Activated effector memory CD4-positive, alpha-beta T cell treated with anti-CD3 and anti-CD28 coated beads, Interleukin-2, amount 50 U/mL, for 16 hours (primary cell): ENCODE measurements at places on chromosomes 7 and 10.

GRCh38 chr10:113480851-113481502, 71.9 kb upstream of the HABP2 start:
- no peak for DNase-seq

GRCh38 chr7:44216521-44217222, 15.9 kb downstream of the YKT6 start:
- no peak for DNase-seq

GRCh38 chr10:50470798-50471582, 152.8 kb downstream of the SGMS1 start:
- no peak for DNase-seq

GRCh38 chr7:8254215-8254614, 7.8 kb downstream of the ICA1 start:
- no peak for DNase-seq

DNA sequence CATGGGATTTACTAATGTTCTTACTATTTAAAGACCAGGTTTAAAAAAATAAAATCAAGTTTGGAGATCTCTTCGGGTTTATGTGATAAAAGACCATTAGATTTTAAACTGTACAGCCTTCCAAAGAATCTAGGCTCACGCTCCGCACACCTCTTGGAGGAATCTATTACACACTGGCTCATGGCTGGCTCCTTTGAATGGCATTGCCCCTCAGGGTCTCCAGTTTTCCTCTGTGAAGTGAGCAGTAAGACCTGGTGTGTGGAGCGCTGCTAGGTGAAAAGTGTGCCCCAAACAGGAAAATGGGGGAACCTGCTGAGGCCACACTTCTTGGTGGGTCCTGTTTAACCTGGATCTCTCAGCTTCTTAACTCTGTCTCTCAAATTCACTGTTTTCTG, 142.3 kb downstream of the KAT6B start:
- no peak for DNase-seq

DNA sequence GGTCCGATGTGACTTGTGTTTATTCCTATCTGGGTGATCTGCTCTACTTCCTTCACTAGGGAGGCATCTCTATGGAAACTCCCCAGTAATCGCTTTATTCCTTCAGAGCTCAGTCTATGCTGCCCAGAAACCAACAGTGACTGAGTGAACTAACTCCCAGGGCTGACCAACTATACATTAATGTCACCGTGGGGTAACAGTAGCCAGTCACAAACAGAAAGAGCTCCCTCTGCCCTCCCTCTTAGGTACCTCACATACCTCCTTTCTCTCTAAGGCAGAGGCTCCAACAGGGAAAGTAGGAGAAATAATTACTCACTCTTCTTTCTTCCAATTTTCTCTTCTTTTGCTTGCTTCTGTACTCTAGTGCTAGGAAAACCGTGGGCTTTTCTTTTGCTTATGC, 855.0 kb downstream of the REEP3 start:
- DNase-seq = no peak

- no peak for DNase-seq
Measured at GRCh38 chr7:85773116-85773728, 586.4 kb upstream of the SEMA3D start.

- peak; percentile 58 for DNase-seq
Measured at GRCh38 chr7:151431768-151432311, 8.1 kb downstream of the CRYGN start.

GRCh38 chr7:20200361-20200760, 16.8 kb downstream of the MACC1 start:
- DNase-seq = no peak

GRCh38 chr10:88254091-88254490, 329.0 kb downstream of the RNLS start:
- DNase-seq = no peak

GRCh38 chr10:5447611-5448071, 35.3 kb downstream of the NET1 start:
- no peak for DNase-seq

DNA sequence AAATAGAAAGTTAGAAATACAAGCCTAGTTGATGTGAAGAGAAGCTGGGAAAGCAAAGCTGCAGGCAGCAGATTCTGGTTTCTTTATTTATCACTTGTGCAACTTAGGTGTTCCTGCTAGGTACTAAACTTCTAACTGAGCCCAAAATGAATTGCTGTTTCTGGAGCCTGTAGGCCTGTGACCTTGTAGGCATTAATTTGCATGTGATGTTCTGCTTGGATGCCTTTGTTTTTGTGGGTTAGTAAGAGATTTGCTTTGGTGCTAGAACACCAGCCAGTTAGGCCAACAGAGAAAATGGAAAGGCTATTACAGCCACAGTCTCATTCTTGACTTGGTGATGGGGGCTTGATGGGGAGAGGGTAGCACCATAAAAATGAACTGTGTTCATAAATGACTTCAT, 370.7 kb downstream of the PPP1R3A start:
- no peak for DNase-seq

- no peak for DNase-seq
Measured at GRCh38 chr7:7498856-7499255, 36.8 kb downstream of the COL28A1 start.

- DNase-seq = no peak
Measured at GRCh38 chr7:129041142-129042085, 13.5 kb downstream of the TNPO3 start.

DNA sequence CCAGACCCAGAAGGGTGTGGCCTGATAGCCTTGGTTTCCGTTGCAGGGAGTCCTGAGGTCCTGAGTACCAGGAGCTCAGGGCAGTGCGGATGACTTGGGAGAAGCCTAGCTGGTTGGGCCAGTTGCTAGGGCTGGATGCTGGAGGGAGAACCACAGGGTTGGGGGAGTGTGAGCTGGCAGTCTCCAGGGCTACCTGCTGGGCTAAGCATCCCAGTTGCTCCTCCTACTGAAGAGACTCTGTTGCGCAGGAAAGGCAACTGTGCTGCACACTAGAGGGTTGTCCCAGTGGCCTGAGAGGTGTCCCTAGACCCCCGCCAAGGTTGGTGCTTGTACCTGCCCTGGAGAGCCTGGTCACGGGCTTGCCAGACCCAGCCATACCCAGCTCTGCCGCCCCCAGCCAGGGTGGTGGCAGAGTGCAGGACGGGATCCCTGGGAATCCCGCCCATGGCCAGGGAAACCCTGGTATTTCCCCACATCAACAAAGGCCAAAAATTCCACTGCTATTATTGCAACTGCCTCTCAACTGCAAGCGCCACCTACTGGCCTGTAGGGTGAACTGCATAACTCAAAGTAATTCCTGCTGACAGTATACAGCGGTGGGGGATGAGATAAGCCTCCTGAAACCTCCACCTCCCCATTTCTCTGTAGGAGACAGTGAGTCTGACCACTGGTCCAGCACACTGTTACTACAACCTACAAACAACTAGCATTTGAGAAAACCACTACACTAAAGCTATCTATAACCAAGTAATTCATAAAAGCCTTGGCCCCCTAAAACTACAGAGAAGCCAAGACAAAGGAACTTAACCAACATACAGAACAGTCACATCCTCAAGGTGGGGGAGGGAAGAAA, 67.6 kb upstream of the DDC start:
- DNase-seq = peak; percentile 84

DNA sequence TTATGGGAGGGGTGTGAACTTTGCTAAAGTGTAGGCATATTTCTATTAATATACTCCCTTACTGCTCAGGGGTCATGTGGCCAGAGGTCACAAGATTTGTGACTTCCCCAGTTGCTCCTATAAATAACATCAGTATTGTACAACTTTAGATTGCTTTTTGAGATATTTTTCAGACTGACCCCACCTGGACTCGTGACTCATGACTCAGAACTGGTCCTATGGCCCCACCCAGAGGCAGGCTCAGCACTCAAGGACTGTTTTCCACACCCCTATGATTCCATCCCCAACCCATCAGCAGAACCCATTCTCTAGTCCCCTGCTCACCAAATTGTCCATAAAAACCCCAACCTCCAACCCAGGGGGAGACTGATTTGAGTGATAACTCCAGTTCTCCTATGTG, 2.7 kb upstream of the CUL2 start:
- no peak for DNase-seq

DNA sequence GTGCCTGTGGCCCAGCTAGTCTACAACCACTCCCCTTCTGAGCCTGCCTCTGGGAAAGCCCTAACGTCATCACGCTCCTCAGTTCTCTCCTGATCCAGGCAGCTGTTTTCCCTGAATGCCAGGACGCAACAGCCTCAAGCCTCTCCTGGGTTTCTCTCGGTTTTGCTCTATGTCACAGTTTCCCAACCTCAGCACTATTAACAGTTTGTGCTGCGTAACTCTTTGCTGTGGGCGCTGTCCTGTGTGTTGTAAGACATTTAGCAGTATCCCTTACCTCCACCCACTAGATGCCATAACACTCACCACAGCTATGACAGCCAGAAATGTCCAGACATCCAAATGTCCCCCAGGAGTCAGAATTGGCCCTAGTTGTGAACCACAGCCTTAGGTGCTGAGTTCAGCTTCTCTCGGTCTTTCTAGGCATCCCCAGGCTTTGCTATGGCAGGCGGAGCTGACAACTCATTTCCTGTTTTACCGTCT, 226.3 kb upstream of the NPVF start:
- no peak for DNase-seq

DNA sequence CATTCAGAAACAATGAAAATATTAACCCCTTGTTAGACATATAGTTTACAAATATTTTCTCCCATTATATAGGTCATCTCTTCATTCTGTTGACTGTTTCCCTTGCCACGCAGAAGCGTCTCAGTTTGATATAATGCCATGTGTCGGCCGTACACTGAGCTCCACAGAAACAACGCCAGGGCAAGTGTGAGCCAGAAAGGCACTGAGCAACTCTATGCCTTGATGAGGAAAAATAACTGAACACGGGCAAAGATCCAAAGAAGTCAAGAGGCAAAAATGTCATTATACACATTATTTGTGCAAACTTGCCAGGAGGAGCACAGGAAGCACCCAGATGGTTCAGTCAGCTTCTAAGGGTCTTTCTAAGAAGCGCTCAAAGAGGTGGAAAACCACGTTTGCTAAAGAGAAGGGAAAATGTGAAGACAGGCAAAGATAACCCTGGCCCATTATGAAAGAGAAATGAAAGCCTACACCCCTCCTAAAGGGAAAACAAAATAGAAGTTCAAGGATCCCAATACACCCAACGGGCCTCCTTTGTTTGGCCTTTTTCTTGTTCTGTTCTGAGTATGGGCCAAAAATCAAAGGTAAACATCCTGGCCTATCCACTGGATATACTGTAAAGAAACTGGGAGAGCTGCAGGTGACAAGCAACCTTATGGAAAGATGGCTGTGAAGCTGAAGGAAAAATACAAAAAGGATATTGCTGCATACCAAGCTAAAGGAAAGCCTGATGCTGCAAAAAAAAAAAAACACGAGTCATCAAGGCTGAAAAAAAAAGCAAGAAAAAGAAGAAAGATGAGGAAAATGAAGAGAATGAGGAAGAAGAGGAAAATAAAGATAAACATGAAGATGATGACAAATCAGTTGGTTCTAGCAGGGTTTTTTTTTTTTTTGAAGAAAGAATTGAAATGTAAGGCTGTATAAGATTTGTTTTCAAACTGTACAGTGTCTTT, 15.5 kb downstream of the ARHGAP12 start:
- DNase-seq = no peak

- no peak for DNase-seq
Measured at GRCh38 chr7:96198047-96198636, 123.8 kb downstream of the SLC25A13 start.

DNA sequence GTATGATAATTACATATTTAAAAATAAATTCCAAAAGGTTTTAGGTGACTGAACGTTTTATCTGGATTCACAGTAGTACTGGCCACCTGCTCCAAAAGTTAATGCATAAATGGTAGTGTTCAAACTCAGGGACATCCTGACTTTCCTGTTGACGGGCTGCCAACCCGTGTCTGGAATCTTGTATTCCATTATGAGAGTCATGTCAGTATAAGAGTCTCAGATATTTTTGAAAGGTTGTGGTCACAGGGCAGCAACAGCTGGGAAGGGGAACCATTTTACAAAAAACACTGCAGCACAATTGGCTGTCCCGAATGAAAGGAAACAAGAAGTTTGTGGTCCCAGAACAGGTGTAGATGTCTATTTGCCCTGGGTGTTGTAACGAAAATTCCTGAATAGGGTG, 2.8 kb downstream of the TDRD1 start:
- no peak for DNase-seq

DNA sequence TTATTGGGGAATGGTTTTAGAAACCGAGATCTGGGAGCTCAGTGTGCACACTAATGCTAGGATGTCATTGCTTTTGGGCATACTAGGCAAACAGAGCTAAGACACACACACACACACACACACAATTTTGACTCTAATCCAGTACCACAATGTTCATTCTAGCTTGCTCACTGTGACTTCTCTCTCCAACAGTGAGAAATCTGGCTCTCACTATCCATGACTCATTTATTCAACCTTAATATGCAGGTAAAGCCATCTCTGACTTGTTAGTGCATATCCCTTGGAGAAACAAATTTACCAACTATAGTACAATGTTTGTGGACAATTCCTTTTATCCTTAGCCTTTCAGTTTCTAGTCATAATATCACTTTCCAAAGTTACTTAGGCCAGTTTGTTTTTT, 5.9 kb upstream of the BMS1 start:
- no peak for DNase-seq

GRCh38 chr10:17989908-17990767, 38.4 kb downstream of the SLC39A12 start:
- DNase-seq = no peak

GRCh38 chr7:112207765-112208164, 1.3 kb downstream of the ZNF277 start:
- DNase-seq = no peak

DNA sequence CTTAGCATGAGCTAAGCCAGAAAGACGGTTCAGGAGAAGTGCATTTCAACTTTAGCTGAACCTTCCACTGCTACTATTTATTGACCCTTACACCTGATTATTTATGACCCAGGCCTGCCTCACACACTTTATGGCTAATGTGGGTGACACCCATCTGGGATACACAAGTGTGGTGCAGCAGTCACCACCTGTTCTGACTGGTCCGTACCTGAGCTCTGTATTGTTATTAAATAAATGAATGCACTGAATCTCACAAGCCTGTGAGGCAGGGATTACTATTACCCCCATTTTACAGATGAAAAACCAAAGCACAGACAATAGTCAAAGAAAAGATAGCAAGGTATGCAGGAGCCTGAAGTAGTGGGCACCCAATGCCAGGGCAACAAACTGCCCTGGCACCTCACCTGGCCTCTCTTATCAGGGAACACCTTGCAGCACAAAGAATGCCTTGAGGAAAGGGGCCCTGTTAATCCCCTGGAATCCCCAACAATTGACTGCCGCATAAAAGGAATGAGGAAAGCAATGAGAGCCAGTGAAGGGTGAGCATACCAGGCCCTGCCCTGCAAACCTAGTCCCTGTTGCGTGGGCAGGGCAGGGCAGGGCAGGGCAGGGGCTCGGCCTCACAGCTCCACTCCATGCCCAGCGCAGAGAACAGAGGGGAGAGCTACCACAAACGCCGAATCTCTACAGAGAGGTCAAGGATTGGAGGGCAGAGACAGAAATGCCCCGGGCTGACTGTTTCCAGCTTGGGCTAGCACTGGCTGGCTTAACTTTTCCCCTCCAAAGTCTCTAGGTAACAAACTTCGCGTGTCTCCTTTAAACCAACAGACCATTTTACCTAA, 1.3 kb downstream of the ANXA11 start:
- peak; percentile 70 for DNase-seq
